ENCODE measurements at places on chromosomes 16 and 17. TPM values are rescaled to one million over a fixed set of nuclear protein-coding genes. Genes with fewer than 3 reads are reported as not detected.

- peak; percentile 73 for DNase-seq
Measured at GRCh38 chr16:1378804-1379303, 27.1 kb downstream of the GNPTG start.

- DNase-seq: no peak
Measured at GRCh38 chr16:57607676-57608461, 20.6 kb upstream of the ADGRG1 start.

Gene ODAD4
- not detected for total RNA-seq

- DNase-seq: no peak
Measured at GRCh38 chr16:19166500-19166899, 1.5 kb upstream of the SYT17 start.

DNA sequence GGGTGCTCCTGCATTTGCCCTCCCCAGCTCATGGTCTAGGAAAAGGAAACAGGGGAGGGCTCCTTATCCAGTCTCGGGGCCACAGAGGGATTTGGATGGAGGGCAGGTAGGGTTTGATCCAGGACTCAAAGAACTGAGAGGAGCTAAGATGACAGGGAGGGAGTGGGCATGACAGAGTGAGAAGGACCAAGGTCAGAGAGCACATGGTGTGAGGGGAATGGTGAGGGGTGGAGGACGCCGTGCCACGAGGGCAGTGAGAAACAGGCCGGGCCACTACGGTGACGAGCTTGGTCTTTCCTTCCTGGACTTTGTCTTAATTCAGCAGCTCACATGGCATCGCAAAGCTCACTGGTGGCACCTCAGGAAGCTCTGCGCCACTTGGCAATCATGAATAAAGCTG is 35.2 kb downstream of the IRF8 start:
- no peak for DNase-seq

DNA sequence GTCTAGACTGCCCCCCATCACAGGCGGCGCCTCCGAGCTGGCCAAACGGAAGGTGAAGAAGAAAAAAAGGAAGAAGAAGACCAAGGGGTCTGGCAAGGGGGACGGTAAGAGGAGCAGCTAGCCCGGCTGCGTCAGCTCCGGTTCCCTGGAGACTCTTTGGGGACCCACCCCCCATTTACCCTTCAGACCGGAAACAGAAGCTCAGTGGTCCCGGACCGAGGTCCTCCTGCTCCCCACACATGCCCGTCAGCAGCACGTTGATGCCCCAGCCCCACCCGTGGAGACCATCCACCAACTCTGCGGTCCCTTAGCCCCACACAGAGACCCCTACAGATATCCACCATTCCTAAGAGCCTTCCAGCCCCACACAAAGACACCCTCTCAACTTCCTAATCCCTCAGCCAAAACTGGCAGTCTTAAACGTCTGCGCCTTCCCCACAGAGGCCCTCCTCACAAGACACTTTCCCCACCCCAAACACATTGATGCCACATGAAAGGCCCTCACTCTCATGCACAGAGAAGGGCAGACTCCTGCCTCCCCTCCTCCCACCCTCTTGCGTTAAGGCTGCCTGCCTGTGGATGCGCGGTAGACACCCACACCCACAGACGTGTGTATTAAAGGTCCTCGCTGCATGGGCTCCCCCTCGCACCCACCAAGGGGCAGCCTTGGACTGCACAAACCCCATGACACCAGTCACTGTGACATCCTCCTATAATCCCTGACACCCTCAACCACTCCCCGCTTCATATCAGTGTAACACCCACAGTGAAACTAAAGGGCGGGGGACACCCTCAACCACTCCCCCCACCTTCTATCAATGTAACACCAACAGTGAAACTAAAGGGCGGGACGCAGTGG is 58.2 kb upstream of the RPH3AL start:
- no peak for DNase-seq

DNA sequence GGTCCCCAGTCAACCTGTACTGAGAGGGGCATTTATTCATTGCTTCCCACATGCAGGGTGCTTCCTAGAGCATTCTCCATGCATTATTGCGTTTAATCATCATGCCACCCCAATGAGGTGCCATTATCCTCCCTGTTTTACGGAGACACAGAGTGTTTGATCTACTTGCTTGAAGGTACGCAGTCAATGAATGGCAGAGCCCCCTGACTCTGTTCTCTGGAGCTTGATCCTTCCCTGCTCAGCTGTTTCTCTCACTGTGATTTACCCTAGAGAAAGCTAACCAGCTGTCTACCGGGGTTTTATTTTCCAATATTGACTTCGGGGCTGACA is 117.2 kb downstream of the PRKCB start:
- no peak for DNase-seq

DNA sequence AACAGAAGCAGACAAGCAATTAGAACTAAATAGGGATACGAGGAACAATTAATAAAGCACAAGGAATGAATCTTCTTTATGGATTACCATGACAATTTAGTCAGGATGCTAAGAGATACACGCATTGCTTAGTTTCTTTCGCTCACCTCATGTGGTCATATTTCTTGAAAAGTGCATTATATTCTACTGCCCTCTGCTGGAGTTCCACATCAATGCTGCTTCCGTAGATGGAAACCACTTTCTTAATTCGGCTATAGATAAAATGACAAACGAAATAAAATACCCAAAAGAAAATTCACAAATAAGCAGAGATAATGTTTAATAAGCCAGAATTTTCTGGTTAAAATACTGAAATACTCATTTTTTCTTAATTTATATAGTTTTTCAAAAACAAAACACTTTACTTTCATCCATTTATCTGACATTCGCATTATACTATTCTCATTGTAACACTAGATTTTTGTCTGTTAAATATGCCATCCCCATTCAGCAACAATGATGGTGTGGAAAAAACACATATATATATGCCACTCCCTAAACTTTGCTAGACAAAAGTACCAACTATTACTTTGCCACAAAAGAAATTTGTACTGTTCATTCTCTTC is 22.0 kb upstream of the PHLPP2 start:
- no peak for DNase-seq

- DNase-seq: no peak
Measured at GRCh38 chr17:13931111-13931526, 138.2 kb upstream of the COX10 start.

- DNase-seq: no peak
Measured at GRCh38 chr16:66212428-66212827, 154.1 kb upstream of the CDH5 start.

- DNase-seq: no peak
Measured at GRCh38 chr16:9392956-9393355, 301.5 kb downstream of the HAPSTR1 start.

Gene FBXW10
- not detected for total RNA-seq

DNA sequence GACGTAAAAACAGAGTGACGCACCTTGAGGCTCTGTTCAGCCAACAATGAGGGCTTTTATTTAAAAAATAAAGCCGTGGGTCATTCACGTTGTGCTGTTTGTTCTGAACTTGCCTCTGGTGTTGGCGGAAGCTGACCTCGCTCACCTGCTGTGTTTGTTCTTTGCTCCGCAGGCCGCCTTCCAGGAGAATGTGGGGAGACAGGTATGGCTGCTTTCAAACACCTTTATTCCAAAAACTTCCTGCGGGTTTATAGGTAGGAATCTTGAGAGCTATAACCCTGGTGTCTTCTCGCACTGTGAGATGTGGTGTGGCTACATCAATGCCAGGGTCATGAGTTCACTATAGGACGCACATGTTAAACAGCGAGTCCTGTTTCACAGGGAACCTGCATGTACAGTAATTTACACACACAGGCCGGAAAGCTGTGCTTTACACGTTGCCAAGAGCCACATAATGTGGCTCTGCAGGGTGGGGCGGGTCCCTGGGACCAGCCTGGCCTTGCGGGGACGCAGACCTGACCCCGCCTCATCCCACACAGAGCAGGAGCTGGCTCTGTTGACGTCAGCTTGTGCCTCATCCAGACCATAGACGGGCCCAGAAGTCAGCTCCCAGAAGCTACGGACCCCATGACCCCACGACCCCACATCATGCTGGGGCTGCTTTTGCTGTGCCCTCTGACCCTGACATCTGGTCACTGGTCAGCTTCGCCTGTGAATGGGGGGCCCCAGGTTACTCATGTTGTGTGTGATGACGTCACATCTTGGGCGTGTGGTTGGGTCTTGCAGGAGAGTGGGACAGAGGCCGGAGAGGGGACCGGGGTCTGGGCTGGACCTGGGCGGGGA is 49.9 kb upstream of the ZNF750 start:
- no peak for DNase-seq

DNA sequence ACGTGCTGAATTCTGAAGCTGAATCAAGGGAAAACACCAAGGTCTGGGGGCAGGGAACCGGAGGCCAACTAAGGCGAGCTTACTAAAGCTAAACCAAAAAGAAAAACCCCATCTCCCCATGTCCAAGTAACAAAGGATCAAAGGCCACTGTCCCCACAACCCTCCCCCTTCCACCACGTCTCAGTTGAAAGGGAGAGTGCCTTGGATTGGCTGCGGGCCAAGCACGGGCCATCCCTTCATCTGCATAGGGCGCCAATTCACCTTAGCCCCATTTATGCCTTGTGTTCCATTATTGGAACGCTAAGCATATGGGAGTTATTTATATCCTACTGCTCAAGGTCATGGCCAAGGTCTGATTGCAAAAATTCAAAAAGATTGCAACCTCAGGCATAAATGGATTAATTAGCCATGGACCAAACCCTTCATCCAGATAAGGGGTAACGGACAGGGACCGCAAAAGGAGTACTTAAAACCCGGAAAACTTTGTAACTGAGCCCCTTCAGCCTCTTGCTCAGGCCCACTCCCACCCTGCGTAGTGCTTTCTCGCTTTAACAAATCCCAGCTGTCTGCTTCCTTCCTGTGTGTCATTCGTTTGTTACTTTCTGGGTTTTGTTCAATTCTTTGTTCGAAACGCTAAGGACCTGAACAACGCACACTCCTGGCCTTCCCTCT is 740 bp upstream of the ATP6V0D1 start:
- DNase-seq: no peak

DNA sequence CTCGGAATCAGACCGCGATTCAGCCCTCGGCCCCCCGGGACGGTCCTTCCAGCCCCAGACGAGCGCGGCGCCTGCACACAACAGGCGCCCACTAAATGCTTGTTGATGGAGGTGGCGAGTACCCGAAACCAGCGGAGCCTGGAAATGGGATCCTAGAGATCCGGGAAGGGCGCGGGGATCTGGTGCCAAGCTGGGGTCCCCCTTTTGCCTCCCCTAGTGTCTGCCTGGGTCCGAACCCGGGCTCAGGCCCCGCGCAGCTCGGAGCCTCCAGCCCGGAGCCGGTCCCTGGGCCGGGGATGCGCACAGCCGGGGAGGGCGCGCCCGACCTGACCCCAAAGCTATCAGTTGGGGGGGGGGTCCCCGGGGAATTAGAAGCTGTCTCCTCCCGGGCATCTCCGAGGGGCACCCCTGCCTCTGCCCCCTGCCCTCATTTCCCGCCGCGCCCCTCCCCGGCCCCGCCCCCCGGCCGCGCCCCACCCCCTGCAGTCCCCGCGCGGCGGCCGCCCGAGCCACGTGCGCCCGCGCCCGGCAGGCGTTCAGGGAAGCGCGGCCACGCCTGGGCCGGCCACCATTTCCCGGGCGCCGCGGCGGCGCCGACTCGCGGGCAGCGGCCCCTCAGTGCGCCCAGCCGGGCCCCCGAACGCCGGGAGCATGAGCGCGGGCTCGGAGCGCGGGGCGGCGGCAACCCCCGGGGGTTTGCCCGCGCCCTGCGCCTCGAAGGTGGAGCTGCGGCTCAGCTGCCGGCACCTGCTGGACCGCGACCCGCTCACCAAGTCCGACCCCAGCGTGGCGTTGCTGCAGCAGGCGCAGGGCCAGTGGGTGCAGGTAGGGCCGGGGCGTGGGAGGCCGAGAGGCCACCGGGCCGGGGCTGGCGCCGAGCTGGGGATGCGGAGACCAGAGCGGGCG is at the start of gene CPNE7:
Gene CPNE7 (plus strand): TSS at position 512 of the 906 bp plus-strand sequence. CDS start 140 bp downstream, at position 652.
- DNase-seq: no peak

DNA sequence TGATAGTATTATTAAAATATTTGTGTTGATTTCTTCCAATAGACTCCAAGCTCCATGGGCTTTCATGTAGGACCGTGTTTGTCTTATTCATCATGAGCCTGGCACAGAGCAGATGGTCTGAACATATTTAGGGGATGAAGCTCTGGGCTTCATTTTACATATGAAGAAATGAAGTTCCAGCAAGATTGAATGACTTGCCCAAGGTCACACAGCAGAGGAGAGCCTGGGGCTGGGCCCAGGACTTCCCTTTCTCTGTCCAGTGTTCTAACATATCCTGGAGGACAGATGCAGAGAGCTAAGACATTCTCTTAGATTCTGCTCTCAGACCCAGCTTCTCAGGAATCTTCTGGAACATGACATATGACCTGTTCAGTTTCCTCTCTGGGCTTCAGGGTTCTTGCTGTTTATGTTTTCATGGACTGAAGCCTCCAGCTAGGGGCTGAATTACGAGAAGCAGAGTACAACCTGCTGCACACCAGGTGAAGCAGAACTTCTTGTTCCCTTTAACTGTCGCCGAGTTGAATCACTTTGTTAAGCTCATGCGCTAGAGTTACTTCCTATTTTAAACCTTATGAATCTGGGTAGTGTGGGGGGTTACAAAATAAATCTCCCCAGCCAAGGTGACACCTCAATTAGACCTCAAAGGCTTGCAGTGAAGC is 53.6 kb downstream of the GPRC5B start:
- no peak for DNase-seq

All from ascending aorta (tissue), 2 donors.